H54 (cell line): ENCODE measurements at places on chromosomes 4 and X.

GRCh38 chrX:129608496-129608895 lies 46.3 kb downstream of the APLN start:
- no peak for DNase-seq

- no peak for DNase-seq
Measured at GRCh38 chr4:173524218-173525117, 5.6 kb downstream of the HAND2 start.

GRCh38 chrX:108245462-108245861 lies 153.9 kb downstream of the ATG4A start:
- no peak for DNase-seq

DNA sequence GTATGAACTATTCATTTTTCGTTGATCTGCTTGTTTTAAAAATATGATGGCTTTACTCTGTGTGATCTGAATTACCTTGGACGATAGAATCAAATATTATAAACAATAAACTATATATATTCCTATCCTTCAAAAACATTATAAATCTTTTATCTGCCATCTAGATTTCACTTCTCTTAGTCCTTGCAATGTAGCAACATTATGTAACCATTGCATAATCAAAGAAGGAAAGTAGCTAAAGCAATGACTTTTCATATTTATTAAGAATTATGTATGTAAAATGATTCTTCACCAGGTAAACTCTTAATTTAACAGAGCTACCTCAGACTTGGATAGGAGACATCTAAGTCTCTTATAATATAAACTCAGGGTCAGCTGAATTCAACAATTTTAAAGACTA lies 210.5 kb downstream of the ADAMTS3 start:
- no peak for DNase-seq

DNA sequence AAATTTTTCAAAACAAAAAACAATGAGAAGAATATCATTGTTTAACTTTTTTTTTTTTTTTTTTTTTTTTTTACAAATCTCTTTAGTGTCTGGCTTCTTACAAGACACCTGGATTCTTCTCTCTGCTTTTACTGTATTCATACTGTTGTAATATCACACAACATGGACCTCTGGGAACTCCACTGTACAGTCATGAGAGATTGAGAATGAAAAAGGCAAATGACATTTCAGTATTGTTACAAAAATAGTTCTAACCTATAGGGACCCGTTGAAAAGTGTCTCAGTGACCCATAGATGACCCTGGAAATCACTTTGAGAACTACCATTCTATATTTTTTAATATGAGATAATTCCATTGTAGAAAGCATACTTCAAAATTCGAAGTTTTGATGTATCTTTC lies 124.4 kb downstream of the SLIT2 start:
- DNase-seq = no peak
